ENCODE measurements at places on chromosomes 3 and 15. TPM values are rescaled to one million over a fixed set of nuclear protein-coding genes. Genes with fewer than 3 reads are reported as not detected.

DNA sequence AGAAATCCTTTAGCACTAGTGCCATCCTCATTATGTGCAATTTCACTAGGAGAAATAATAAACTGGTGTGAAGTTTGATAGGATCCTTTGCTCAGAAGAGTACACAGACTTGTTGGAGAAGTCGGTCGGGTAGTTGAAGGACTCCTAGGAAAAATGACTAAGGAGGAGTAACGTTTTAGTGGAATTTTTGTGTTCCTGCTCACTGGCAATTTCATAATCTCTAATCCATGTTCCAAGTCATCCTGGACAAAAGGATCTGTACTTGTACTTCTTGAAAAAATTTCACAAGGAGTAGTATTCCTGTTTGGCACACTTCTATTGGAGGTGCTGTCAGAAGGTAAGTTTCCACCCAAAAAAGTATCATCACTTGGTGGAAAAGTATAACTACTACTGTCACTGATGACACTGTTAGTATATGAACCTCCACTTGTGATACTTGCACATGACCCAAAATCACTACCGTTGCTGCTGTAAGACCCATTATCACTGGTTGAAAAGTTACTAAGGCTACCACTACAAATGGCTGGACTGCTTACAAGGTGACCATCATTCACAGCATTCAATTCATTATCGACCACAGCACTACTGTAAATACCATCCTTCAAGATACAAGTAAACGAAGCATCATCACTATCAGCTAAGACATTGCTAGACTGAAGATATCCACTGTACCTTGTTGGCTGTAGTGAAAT, 77.4 kb downstream of the NEDD4 start:
- DNase-seq: no peak

DNA sequence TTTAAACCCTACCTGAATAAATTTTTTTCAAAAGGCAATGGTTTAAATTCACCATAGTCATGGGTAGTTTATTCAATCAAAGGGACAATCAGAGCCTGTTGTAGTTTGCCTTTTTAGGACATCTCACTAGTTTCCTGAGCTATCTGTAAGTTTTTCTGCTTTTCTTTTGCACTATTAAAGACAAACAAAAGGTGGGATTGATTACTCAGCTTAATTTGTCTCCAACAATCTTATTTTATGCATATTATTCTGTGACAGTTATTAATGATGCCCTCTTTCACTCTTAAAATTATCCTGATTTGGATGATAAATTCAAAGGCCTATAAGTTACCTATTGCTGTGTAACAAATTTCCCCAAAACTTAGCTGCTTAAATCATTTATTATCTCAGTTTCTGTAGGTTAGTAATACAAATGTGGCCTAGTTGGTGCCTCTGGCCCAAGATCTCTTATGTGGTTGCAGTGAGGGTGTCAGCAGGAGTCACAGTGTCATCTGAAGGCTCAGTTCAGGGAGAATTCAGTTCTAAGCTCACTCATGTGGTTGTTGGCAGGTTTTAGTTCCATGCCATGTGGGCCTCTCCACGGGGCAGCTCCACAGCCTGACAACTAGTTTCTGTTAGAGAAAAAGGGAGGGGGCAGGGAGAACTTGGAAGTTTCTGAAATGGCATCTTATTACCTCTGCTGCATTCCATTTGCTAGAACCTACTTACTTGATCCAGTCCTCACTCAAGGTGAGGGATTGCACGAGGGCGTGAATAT, 16.0 kb downstream of the ARMC8 start:
- DNase-seq: no peak

DNA sequence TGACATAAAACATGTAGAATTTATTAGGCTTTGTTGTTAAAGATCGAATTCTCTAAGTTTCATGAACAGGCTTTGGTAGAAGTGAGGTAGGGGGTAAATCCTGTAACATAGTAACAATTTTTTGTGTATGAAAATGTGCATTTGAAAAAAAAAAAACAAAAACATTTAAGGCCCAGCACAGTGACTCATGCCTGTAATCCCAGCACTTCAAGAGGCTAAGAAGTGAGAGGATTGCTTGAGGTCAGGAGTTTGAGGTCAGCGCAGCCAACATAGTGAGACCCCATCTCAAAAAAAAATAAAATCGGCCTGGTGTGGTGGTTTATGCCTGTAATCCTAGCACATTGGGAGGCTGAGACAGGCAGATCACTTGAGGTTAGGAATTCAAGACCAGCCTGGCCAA, 26.8 kb upstream of the PPP4R2 start:
- no peak for DNase-seq

DNA sequence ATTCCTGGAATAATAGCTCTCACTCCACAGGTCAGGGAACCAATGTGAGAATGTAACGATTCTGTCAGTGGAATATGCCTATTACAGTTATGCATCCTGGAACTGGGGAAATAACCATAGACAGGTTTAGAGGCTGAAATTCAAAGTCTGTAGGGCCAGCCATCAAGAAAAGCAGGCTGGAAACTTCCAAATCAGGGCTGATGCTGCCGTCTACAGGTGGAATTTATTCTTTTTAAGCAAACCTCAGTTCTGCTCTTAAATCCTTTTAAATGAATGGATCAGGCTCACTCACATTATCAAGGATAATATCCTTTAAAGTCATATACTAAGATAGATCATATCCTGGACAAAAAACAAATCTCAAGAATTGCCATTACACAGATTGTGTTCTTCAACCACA, 699.8 kb downstream of the NR2F2 start:
- DNase-seq: no peak

DNA sequence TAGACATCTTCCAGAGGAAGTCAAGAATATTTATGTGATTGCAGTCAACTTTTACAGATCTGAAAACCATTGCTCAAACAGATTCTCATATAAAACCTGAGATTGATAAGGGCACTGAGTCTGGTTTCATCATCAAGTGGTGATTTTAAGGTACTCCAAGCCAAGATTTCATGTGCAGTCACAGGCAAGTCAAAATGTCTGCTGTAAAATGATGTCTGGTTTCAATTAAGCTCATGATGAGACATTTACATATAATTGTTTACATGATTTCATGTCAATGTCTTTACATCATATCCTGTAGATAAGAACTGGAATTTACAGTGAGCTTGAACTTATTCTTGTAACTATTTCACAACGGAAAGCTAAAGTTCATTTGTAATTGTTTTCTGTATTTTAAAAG, 1215.5 kb downstream of the ROBO2 start:
- DNase-seq: peak; percentile 10

Gene TMEM87A
- polyA plus RNA-seq: 22.3 TPM

GRCh38 chr15:93664213-93664956, 567.0 kb upstream of the MCTP2 start:
- no peak for DNase-seq

Measured in endothelial cell of umbilical vein (primary cell).